CD4-positive, alpha-beta T cell treated with Interleukin-2 at 100 ng/mL for 4 hours (primary cell): ENCODE measurements at places on chromosomes 5 and 9.

- no peak for DNase-seq
Measured at GRCh38 chr5:168941901-168942300, 359.0 kb downstream of the SLIT3 start.

DNA sequence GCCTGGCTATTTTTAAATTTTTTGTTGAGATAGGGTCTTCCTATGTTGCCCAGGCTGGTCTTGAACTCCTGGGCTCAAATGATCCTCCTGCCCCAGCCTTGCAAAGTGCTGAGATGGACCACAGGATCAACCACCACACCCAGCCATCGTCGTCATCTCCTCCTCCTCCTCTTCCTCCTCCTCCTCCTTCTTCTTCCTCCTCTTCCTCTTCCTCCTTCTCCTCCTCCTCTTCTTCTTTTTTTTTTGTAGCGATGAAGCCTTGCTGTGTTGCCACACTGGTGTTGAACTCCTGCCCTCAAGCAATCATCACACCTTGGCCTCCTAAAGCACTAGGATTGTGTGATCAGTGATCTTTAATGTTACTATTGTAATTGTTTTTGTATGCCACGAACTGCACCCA lies 49.4 kb upstream of the ERBIN start:
- DNase-seq, result no peak

GRCh38 chr5:31682851-31683250 lies 43.9 kb downstream of the PDZD2 start:
- no peak for DNase-seq

- DNase-seq, result no peak
Measured at GRCh38 chr5:173205916-173206315, 29.1 kb downstream of the NKX2-5 start.

- DNase-seq, result no peak
Measured at GRCh38 chr5:143116814-143117213, 286.7 kb downstream of the NR3C1 start.

DNA sequence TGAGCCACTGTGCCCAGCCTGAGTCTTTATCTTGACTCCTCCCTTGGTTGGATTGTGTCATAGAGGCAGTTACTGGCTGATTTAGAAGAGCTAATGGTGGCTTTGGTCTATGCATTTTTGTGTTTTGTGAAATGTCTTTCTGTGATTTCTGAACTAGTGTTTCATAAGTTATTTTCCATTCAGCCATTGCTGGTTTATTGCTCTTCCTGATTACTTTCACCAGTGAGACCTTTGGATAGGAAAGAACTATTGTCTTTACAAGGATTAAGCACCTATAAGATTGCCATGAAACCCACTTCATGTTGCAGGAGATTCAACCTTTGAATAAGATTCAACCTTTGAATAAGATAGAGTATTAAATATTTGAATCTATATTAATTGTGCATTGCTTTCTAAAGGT lies 8.7 kb upstream of the HAPLN1 start:
- DNase-seq, result no peak

- DNase-seq, result no peak
Measured at GRCh38 chr5:151427258-151427657, 20.1 kb upstream of the SLC36A1 start.

DNA sequence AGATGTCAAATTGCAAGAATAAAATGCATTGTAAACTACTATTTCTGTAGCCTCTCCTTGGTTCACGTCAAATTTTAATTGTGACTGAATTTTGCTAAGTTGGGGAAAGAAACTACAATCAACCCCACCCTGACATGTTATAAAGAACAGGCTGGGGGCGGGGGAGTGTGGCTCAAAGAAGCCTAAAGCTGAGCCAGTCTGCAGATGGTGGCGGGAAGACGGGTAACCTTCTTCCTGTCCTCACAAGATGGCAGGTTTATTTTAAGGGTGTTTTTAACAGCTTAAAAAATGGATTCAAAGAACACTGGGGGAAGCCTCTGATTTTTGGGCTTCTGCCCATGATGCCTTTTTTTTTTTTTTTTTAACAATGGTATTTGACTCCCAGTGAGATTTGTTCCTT lies 68.5 kb upstream of the MELK start:
- no peak for DNase-seq

GRCh38 chr5:128535251-128535650 lies 2.8 kb downstream of the FBN2 start:
- no peak for DNase-seq

DNA sequence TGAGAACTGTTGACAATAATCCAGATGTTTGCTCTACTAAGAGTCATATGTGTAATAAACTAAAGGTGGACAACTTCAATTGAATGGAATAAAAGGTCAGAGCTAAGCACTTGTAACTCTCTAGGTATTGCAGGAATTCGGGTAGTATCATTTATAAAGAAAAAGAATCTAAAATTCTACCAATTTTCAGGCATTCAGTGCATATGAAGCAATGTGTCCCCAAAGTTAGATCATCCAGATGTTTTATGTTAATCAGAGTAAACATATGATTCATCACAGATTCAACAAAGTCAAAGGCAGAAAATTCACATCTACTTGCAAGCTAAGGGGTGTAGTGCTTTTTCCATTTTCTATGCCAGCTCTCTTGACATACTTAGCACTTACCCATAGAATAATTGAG lies 477.1 kb downstream of the PDE4D start:
- no peak for DNase-seq

- DNase-seq, result no peak
Measured at GRCh38 chr5:64164166-64164565, 1.5 kb upstream of the RNF180 start.

- DNase-seq, result no peak
Measured at GRCh38 chr9:128411364-128412119, 9.1 kb upstream of the CERCAM start.

GRCh38 chr5:163347671-163348070 lies 89.7 kb upstream of the CCNG1 start:
- peak; percentile 57 for DNase-seq

GRCh38 chr9:129832982-129833381 lies 2.1 kb downstream of the C9orf78 start:
- no peak for DNase-seq

GRCh38 chr5:603081-603998 lies 8.8 kb upstream of the CEP72 start:
- DNase-seq, result no peak

GRCh38 chr5:157509587-157509986 lies 49.6 kb downstream of the NIPAL4 start:
- DNase-seq, result no peak

DNA sequence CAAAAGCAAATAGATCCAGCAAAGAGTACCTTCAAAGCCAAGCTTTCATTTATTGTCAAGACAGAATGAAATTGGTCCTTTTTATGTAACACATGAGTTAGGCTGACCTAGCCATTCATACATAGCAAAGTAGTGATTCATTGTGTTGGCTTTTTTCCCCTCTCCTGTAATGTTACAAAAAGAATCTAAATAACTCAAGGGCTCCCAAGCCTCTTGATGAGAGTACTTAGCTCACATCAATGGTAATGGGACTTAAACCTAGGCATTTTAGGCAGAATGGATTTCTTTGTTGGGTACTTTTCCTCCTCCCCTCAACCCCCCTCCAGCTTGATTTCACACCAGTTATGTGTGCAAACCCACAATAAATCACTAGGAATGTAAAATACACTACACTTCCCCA lies 123.7 kb downstream of the EBF1 start:
- no peak for DNase-seq

- DNase-seq, result peak; percentile 42
Measured at GRCh38 chr5:159444441-159445082, 114.3 kb upstream of the IL12B start.

DNA sequence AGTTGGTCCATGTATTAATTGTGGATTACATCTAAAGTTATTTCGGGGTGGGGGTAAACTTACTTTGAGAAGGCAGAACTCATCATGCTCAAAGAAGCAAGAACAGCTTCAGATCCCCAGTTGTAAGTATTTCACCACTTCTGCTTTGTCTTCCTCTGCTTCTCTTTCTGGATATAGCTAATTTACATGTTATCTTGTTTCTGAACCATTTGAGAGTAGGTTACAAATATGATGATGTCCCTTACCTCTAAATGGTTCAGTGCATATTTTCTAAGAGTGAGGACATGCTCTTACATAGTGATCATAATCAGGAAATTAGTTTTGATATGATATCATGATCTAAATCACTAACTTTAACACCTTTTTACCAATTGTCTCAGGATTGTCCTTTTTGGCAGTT lies 11.9 kb downstream of the TRIO start:
- DNase-seq, result no peak

GRCh38 chr5:160618286-160618685 lies 196.6 kb downstream of the PTTG1 start:
- no peak for DNase-seq
